ENCODE measurements at places on chromosomes 1 and 21. TPM values are rescaled to one million over a fixed set of nuclear protein-coding genes. Genes with fewer than 3 reads are reported as not detected.

CNR2 gene
- 0.08 TPM for polyA plus RNA-seq

VTCN1 gene
- 24.9 TPM for polyA plus RNA-seq

MPL gene
- 0.83 TPM for polyA plus RNA-seq

ZSCAN20 gene
- 5.9 TPM for polyA plus RNA-seq

- no peak for DNase-seq
Observed at GRCh38 chr1:43705982-43706597, 1.2 kb upstream of the ST3GAL3 start.

GRCh38 chr1:182122256-182122912 is 60.9 kb upstream of the ZNF648 start:
- no peak for DNase-seq

- DNase-seq: no peak
Observed at GRCh38 chr1:183390561-183390960, 27.6 kb downstream of the NMNAT2 start.

DNA sequence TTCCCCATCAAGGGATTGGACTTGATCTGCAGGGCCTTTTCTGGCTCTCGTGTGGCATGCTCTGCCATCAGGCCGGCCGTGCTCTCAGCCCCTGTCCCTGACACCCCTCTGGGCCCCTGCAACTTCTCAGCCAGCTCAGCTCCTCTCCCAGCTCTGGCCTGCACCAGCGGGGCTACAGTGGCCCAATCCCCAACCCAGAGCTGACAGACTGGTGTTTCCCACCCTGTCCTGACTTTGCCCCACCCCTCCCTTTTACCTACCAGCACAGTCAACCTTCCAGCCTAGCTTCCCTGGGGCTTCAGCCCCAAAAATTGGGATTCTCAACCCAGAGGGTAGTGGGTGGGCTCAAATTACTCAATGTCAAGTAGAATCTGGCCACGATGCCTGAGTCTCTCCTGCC is 149.3 kb downstream of the SYF2 start:
- DNase-seq: no peak

DNA sequence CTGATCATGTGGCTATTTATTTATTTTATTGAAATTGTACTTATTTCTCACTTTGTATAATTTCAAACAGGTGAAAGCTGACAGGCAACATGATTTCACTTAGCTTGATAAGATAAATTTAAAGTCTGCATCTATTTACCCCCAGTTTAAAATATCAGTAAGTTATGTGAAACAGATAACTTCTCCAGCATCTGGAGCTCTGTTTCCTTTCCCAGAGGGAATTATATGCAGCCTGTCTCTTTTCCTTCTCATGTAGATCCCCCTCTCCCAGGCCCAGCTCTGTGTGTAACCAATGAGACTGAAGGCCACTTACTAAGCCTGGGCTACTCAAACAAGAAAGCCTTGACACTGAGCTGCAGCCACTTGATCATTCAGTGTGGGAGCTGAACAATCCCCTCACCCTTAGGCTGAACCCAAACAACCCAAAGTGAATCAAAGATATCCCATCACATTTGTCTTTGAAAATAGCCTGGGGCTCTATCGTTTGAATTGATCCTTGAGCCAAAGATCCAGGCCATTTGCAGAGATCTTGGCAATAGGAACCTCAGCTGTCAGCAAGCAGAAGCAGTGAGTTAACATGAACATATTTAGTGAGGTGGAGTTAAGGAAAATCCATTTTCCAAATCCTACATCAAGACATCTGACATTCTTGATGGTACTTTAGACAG is 383.9 kb downstream of the TGFB2 start:
- no peak for DNase-seq

GRCh38 chr1:205500240-205501233 is 3.9 kb upstream of the CDK18 start:
- DNase-seq: no peak

- DNase-seq: no peak
Observed at GRCh38 chr21:42474043-42474831, 21.8 kb downstream of the RSPH1 start.

Measured in left kidney (tissue), 8 donors.